DMS79 treated with DMSO at 0.1 percent for 48 hours (cell line): ENCODE measurements at places on chromosomes 4 and X.

DNA sequence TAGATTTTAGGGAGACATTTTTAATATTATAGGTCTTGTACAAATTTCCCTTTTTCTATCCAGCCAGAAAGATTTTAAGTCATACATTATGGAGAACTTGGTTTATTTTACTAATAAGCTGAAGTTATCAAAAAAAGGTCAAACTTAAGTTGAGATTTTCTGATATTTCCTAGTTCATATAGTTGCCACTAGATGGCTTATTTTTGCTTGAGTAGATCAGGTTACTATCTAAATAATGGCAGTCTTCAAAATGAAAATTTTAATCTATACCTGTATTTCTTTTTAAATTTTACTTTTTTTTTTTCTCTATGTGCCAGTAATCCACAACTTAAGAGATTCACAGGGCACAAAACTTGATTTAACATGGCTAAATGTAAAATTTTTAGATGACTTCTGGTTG, 52.3 kb downstream of the USP9X start:
- no peak for DNase-seq

DNA sequence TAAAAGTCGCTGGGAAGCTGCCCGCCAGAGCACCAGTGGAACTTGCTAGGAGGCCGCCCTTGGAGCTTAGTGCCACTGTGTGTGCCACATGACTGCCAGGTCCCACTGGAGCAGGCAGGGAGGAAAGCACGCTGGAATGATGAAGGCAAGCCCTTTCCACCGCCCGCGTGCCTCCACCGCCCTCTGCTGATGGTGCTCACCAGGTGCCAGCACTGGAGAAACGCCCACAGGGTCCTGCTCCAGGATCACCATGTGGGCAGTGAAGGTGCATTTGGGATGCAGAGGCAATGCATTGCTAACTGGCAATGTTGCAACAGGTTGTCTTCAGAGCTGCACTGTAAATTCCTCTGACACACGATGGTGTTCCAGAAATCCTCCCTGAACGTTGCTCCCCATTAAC, 76.3 kb downstream of the SHROOM2 start:
- no peak for DNase-seq

DNA sequence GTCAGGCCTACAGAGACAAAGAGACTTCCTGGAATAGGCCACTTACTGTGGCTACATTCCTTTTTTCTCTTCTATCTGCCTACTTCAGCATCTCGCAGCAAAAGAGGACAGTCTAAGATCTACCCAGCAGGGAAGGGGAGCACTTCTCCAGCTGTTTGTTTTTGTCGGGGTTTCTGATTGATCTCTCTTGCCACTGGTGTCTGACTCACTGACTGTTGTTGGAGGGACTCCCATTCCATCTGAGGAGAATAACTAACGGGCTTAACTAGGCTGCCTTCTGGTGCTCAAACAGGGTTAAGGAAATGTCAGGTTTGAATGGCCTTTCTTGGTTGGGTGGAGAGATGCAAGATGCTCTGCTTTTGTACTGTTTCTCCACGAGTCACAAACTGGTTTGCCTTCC, 100.2 kb upstream of the TMEM164 start:
- no peak for DNase-seq

DNA sequence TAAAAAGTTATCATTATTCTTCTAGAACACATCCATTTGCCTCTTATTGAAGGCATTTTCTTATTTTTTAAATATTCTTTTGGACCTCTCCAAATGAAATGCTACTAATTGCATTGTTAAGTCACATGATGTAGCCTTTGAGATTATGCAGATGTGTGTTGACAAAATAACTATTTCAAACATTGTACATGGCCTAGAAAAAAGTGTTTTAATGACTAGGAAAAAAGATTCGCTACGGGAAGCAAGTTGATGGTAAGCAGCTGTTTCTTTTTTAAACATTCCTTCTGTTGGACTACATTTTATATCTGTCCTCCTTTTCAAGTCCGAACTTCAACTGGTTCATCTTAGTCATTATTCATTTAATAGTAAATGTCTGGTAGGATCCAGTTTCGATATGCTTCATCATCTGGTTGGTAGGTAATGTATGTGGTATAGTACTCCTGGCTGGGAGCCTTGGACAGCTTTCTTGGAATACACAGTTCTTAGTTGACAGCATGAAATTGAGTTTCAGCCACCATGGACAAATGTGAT, 34.3 kb upstream of the GUCY1A1 start:
- DNase-seq: no peak
